ENCODE measurements at places on chromosomes 2 and 18. TPM values are rescaled to one million over a fixed set of nuclear protein-coding genes. Genes with fewer than 3 reads are reported as not detected.

DNA sequence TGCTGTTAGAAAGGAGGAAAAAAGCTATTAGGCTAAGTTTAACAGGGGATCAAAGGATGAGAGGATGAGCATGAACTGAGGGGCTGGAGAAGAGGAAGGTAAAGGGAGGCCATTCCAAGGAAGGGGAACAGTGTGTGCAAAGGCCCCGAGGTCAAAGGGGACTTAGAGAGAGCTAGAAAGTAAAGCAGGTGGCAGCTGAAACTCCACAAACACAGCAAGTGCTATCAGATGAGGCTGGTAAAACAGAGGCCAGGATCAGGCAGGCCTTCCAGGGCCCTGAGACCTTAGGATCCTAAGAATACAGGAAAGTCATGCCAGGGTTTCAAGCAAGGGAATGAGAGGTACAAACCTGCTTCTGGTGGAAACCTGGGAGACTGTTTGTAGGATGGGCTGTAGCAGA is 5.8 kb downstream of the HDAC4 start:
- DNase-seq: no peak

DNA sequence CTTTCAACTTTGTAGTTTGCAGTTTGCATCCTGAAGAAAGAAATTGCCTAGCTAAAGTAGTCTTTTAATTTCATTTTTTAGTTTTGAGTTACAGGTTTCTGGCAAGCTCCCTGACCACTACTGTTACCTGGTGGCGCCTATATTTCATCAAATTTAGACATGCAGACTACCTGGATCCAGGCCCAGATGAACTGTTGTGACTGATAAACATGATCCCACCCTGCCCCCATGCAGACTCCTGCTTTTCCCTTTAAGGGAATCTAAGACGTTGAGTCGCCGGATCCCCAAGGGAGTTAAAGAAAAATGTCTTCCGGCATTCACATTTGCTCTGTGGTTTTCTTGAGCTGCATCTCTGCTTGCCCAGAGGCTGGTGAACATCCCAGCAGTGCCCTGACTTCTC is 22.2 kb downstream of the METAP1D start:
- DNase-seq: peak; percentile 26

GRCh38 chr2:57943315-57943714 is 103.3 kb upstream of the VRK2 start:
- no peak for DNase-seq

DNA sequence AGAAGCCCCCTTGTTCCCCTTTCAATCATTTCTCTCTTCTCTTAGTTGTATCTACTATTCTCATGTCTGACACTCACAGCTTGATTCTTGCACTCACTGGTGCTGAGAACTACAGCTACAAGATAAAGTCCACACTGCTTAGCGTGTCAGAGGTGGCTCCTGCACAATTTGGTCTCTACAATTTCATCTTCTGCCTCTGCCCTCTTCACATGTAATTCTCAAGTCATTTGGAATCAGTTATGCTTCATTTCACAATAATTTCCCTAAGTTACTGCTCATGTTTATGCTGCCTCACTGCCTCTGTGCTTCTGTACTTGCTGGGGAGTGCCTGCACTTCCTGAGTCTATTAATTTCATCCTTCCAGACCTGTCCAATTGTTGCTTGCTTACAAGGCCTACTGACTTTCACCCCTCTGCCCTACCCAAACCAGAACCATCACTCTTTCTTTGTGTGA is 11.6 kb upstream of the NAB1 start:
- DNase-seq: no peak

DNA sequence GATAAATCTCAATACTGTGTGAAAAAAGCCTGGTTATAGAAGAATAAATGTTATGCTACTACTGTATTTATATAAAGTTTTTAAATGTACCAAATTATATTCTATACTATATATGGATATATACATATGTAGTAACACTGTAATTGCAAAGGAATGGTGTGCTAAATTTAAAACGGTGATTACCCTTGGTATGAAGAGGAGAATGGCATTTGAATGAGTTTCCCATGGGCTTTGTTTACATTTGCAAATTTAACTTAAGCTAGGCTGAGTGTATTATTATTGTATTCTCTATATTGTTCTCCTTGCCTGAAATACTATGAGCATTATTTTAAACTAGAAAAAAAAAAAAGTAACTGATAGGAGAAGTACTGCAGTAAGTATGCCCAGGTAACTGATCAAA is 4.7 kb upstream of the SP3 start:
- no peak for DNase-seq

DNA sequence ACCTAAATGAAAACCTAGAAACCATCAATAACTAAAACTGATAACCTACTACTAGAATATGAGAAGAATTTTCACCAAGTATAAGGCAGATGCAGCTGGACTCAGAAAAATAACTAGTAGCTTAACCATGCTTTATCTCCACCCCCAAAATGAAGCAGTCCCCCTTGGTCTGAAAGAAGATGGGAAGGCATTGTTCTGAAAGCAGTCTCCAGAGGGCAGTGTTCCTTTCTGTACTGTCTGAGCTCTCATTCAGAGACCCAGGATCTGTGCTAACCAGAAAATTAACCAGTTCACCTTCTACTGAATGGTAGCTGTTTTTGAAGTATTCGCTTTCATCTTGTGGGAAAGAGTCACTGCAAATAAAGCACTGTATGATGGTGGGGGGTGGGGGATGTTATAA is 273.0 kb downstream of the PDE11A start:
- peak; percentile 12 for DNase-seq

GRCh38 chr2:19929226-19929625 is 27.4 kb upstream of the TTC32 start:
- DNase-seq: no peak

DNA sequence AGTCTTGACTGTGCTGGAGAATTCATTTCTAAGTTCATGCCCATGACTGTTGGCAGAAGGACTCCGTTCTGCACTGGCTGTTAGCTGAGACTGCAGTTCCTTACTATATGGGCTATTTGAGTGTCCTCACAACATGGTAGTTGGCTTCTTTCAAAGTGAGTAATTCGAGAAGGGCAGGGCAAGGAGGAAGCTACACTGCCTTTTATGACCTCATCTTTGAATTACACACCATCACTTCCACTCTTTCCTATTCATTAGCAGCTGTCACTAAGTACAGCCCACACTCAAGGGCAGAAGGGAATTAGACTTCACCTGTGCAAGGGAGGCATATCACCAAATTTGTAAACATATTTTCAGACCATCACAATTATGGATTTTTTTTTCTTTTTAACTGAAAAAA is 55.9 kb upstream of the EPAS1 start:
- DNase-seq: no peak

DNA sequence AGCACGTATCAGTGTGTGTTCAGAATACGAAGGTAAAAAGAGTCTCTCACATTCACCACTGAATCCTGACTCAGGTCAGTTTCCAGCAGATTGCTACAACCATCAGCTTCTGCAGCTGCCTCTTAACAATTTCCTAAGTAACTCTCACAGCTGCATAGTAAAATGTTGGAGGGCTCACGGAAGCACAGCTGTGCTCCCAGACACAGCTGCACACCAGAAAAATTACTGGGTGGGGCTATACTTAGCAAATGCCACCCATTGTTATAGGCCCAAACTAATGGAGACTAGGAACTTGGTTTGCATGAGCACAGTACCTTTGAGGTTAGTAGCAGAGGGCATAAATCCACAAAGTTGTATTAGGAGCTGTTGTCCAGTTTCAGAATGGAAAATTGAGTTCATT is 153.9 kb upstream of the ERBB4 start:
- DNase-seq: no peak

DNA sequence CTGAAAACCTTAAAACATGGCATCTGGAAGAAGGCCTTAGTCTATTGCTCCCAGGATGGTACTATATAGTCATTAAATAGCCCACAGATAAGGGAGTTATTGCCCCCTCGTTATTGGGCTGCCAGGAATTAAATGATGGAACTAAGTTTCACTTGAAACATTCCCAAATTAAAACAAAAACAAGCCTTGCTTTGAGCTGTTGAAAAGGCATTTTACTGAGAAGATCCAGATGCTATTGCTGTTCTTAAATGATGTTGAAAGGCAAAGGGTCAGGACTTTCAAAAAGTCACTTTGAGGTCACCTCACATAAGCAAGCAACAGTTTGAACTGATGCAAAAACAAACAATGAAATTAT is 2.0 kb upstream of the AMMECR1L start:
- no peak for DNase-seq

DNA sequence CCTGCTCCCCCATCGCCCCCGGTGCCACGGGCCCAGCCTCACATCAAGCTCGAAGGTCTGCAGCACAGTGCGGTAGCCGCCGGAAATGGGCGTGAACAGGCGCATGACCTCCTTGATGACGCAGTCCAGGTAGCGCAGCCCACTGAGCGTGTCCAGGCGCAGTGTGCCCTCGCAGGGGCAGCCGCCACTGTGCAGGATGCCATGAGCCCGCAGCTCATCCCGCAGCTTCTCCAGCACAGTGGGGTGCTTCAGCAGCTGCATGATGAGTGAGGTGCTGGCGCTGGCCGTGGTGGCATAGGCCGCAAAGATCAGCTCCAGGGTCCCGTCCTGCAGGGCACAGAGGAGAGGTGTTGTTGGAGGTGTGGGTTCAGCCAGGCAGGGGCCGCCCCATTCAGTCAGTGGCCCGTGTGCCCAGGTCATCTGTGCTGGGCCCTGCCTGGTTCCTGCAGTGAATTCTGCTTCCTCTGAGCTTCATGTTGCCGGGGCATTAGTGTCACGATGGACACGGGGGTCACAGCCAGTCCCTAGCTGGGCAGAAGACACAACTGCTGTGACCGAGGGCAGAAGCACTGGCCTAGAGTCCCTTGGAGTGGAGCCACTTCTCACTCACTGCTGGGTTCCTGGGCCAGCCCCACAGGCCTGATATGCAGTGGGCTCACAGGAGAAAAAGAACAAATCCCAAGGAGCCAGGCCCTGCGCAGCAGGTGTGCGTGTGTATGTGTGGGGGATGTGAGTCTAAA is 14.5 kb downstream of the CYP26B1 start:
- no peak for DNase-seq

DNA sequence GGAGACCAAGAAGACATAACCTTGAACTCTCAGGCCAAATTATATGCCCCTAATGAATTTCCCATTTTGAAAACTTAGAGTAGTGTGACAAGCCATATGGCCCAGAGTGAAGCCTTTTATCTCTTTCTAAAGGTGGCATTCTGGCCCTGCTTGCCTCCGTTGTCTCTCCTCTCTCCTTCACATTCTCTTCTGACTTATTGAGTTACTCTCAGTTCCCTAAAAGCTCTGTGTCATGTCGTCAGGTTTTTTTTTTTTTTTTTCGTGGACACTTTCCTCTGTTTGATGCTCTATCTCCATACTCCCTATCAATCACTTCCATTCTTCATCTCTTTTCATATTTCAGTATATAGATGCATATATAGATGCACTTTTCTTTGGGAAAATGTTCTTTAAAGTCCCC is 128.1 kb upstream of the RPRM start:
- DNase-seq: no peak

DNA sequence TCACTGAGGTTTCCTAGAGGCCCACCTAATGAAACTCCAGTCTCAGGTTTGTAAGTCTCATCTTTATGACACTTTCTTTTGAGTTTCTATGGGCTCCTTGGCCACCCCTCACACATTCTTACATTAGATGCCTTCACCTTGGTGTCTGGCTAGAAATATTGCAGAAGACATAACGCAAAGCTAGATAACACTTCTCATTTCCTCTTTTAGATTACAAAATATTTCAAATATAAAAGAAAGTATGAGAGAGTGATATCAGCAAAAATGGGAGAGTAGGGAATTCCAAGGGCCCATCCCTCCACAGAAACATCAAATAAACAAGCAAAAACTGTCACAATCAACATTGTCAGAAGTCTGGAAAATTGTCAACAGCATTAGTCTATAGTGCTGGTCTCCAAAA is 43.3 kb upstream of the ZCCHC2 start:
- no peak for DNase-seq

- no peak for DNase-seq
Measured at GRCh38 chr2:179645047-179645446, 216.4 kb downstream of the ZNF385B start.

DNA sequence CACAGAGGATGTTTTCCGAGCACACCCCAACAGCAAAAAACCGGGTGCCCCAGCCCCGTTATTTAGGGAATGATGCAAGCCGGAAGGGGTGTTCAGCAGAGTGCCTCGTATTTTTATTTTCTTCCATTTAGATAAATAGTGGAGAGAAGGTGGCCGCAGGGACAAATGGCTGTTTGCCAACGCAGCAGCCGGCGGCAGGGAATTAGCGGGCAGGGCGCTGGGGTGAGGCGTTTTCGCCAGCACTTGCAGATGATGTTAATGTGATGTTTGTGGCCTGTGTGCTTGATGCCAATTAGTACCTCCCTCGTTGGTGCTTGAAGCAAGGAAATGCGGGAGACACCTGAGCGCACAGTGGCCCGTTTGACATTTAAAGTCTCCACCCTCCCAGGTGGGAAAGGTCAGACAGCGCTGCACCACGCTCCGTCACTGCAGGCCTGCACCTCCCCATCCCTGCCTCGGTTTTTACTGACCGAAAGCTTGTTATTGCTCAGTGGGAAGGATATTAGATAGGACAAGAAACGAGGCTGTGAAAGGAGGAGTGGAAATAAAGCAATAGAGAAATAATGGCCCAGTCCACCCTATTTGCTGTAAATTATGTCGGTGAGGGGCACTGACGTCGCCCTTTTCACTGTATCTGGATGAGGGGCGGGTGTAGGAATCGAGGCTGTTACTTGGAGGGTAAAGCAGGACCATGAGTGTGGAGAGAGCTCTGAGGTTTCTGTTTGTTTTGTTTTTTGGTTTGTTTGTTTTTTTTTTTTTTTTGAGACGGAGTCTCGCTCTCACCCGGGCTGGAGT is 39.1 kb downstream of the NFATC1 start:
- no peak for DNase-seq

DNA sequence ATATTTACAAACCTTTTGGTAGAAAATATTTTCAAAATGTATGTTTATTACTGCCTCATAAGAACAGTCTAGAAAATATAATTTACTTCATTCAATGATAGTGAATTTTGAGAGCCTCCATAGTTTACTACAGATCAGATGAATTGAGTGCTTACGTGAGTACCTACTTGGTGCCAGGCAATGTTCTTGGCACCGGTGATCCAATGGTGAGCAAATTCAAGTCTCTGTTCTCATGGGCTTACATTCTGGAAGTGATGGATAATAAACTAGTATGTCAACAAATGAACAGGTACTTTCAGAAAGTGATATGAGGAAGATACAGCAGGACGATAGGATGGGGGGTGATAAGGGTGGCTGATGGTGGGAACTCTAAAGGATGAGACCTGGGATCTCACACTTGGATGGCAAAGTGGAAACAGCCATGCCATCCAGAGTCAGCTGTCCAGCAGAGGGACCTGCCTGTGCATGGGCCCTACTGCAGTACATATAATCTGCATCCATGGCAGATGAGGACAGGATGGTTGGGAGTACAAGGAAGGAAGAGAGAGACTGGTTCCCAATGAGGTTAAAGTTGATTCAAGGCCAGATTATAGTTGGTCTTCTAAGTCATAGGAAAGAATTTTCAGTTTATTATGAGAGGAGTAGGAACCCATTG is 277.0 kb downstream of the NEDD4L start:
- DNase-seq: no peak

GRCh38 chr2:240936106-240936505 is 30.0 kb downstream of the CROCC2 start:
- DNase-seq: no peak

GRCh38 chr2:220574038-220574437 is 946.6 kb downstream of the SLC4A3 start:
- DNase-seq: no peak

- no peak for DNase-seq
Measured at GRCh38 chr2:105641389-105641811, 103.3 kb upstream of the NCK2 start.

Gene SULT1C2
- not detected for total RNA-seq

Gene STPG4
- not detected for total RNA-seq

Gene CNGA3
- not detected for total RNA-seq

Gene FAM161A
- 6.5 TPM for total RNA-seq

Gene MBOAT2
- total RNA-seq: 3.8 TPM

Gene SNED1
- total RNA-seq: 0.77 TPM

Gene ZNG1B
- total RNA-seq: 42.7 TPM

Gene KYNU
- 274 TPM for total RNA-seq
